Spleen (tissue), 13 donors: ENCODE measurements at places on chromosomes 7 and 10. TPM values are rescaled to one million over a fixed set of nuclear protein-coding genes. Genes with fewer than 3 reads are reported as not detected.

The C10orf67 gene
- polyA plus RNA-seq, result 0.02 TPM

The ABCB1 gene
- 4.3 TPM for polyA plus RNA-seq

The NKX1-2 gene
- polyA plus RNA-seq, result not detected

The PRKCQ gene
- 2.4 TPM for polyA plus RNA-seq

GRCh38 chr7:73683788-73684693 lies 644 bp downstream of the BUD23 start:
- no peak for DNase-seq
- H3K36me3 ChIP-seq, result no peaks in the 10 kb centered on the region
- no peaks in the 10 kb centered on the region for H3K27me3 ChIP-seq
- peak overlapping the region; percentile 84 for H3K27ac ChIP-seq
- peaks cover 56% of the 10 kb centered on the region for H3K4me1 ChIP-seq

GRCh38 chr10:112950714-112951358 lies 789 bp downstream of the TCF7L2 start:
- peak; percentile 80 for DNase-seq
- H3K27ac ChIP-seq, result peak overlapping the region; percentile 86
- no peaks in the 10 kb centered on the region for H3K36me3 ChIP-seq
- H3K27me3 ChIP-seq, result peaks cover 13% of the 10 kb centered on the region
- peak overlapping the region; percentile 74 for H3K4me3 ChIP-seq

DNA sequence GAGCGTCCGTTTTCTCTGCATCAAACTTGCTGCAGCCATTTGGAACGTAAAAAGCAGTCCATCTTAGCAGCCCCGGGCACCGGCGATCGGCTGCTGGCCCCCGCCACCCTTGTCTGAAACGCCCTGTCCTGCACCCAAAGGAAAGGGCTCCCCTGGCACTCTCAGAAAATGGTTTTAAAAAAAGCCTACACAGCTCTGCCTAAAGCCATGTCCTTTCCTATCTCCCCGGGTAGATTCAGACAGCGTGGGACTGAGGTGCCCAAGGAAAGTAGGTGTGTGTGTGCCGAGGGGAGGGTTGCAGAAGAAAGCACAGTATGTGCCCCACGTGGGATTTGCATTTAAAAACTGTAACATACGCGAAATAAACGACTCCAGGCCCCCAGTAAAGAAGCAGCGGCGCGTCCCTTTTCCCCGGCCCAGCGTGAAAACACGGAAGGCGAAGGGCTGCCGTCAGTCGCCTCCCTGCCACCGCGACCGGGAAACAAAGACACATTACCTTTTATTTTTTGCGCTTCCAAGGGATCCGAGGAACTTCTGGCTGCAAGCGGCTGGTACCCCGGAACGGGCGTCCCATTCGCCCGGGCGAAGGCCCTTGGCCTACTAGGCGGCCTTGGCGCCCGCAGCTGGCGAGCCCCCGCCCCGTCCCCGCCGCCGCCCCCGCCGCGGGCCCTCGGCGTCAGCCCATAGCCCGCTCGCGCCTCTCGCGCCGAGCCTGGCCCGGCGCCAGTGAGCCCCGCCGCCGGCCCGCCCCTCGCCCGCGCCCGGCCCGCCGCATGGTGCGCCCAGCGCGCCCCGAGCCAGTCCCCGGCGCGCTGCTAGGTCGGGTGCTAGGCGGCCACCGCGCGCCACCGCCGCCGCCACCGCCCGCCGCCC lies 304.6 kb downstream of the PRPF18 start:
- peaks cover 21% of the 10 kb centered on the region for H3K27me3 ChIP-seq
- H3K27ac ChIP-seq, result peak overlapping the region; percentile 44
- H3K4me3 ChIP-seq, result peak overlapping the region; percentile 40
- peaks cover 18% of the 10 kb centered on the region for H3K4me1 ChIP-seq
- H3K36me3 ChIP-seq, result no peaks in the 10 kb centered on the region

GRCh38 chr10:75295868-75296441 lies 60.2 kb upstream of the COMTD1 start:
- no peaks in the 10 kb centered on the region for H3K27me3 ChIP-seq
- H3K4me1 ChIP-seq, result peaks cover 18% of the 10 kb centered on the region
- no peak overlapping the region for H3K4me3 ChIP-seq
- no peaks in the 10 kb centered on the region for H3K36me3 ChIP-seq

DNA sequence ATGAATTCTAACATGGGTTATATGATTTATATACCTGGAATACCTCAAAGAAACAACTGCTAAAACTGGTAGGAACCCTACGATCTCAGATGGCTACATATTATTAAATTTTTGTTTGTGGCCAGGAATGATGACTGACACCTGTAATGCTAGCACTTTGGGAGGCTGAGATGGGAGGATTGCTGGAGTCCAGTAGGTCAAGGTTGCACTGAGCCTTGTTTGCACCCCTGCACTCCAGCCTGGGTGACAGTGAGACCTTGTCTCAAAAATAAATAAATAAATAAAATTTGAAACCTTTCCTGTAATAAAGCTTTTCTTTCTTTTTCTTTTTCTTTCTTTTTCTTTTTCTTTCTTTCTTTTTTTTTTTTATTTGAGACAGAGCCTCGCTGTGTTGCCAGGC lies 61.2 kb downstream of the MPLKIP start:
- H3K4me3 ChIP-seq, result no peak overlapping the region
- DNase-seq, result no peak
- H3K36me3 ChIP-seq, result peaks cover 31% of the 10 kb centered on the region
- no peak overlapping the region for H3K27ac ChIP-seq

DNA sequence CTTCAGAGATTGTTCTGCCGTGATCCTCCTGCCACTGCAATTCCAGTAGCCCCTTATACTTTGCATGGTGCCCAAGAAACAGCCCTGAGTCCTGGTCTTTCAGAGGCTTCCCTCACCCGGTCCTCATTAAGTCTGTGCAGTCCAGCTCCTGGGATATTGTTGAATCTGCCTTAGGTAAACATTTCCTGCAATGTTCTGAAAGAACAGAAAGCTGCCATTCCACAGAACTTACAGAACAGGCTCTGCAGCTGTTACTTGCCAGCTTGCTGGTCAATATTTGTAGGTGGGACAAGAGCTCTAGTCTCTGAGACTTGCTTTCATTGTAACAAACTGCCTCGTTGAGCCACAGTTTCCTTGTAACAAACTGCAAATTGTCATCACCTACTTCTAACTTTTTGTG lies 115.0 kb upstream of the KIF5B start:
- no peak overlapping the region for H3K27ac ChIP-seq
- H3K4me3 ChIP-seq, result no peak overlapping the region
- no peaks in the 10 kb centered on the region for H3K4me1 ChIP-seq
- DNase-seq, result no peak

DNA sequence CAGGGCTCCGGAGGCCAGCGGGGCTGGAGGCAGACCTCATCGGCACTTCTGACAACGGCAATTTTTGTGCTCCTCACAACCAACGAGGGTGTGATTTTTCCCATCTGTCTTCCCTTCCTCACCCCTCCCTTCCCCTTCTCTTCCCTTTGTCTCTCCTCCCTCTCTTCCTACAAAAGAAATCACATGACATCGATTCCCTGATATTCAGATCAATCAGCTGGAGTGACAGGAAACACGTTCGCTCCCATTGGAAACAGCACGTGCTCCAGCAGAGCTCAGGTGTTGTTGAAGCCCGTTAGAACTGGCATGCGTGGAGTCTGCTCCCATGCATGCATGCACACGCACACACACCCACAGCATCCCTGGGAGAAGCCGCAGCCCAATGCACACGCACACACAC lies 222.4 kb downstream of the PTPRN2 start:
- no peaks in the 10 kb centered on the region for H3K4me1 ChIP-seq
- H3K27ac ChIP-seq, result no peak overlapping the region
- H3K4me3 ChIP-seq, result no peak overlapping the region

- no peaks in the 10 kb centered on the region for H3K36me3 ChIP-seq
- no peak overlapping the region for H3K4me3 ChIP-seq
- DNase-seq, result no peak
- H3K27ac ChIP-seq, result no peak overlapping the region
Measured at GRCh38 chr10:128796396-128796912, 670.2 kb upstream of the MKI67 start.

- no peaks in the 10 kb centered on the region for H3K27me3 ChIP-seq
- no peak overlapping the region for H3K27ac ChIP-seq
- no peaks in the 10 kb centered on the region for H3K36me3 ChIP-seq
- H3K4me3 ChIP-seq, result no peak overlapping the region
- no peak for DNase-seq
- no peaks in the 10 kb centered on the region for H3K4me1 ChIP-seq
Measured at GRCh38 chr7:108015740-108016139, 12.8 kb upstream of the LAMB1 start.

GRCh38 chr10:130018265-130018664 lies 54.2 kb upstream of the EBF3 start:
- no peaks in the 10 kb centered on the region for H3K36me3 ChIP-seq
- DNase-seq, result no peak
- H3K27ac ChIP-seq, result no peak overlapping the region
- H3K4me1 ChIP-seq, result no peaks in the 10 kb centered on the region
- H3K27me3 ChIP-seq, result no peaks in the 10 kb centered on the region

DNA sequence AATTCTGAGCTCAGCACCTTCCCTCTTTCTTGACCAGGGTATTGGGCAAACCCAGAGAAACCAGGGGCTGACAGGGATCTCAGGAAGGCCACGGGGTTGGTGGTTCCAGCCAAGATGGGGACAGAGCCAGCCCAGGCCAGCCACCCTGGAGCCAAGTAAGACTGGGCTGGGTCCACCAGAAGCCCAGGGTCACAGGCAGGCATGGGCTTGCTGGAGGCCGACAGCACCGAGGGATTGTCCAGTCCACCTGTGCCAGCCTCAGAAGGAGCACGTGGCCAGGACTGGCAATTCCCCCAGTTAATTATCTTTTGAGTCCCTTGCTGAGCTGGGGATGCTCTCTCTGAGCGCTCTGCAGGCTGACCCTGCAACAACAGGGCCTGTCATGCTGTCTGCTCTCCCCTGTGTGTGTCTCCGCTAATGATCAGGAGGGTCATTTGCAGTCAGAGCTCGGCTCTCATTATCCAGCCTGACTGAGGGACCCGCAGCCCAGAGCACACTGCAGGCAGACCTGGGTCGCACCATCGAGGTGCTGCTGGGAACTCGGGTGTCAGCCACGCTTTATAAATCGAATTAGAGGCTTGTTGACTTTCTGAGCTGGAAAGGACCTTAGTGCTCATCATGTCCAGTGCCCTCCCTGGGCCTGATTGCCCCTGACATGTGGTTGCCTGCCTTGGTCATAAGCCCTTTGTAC lies 69.5 kb upstream of the PPIF start:
- H3K27ac ChIP-seq, result no peak overlapping the region
- H3K4me3 ChIP-seq, result no peak overlapping the region
- H3K36me3 ChIP-seq, result peaks cover 26% of the 10 kb centered on the region

DNA sequence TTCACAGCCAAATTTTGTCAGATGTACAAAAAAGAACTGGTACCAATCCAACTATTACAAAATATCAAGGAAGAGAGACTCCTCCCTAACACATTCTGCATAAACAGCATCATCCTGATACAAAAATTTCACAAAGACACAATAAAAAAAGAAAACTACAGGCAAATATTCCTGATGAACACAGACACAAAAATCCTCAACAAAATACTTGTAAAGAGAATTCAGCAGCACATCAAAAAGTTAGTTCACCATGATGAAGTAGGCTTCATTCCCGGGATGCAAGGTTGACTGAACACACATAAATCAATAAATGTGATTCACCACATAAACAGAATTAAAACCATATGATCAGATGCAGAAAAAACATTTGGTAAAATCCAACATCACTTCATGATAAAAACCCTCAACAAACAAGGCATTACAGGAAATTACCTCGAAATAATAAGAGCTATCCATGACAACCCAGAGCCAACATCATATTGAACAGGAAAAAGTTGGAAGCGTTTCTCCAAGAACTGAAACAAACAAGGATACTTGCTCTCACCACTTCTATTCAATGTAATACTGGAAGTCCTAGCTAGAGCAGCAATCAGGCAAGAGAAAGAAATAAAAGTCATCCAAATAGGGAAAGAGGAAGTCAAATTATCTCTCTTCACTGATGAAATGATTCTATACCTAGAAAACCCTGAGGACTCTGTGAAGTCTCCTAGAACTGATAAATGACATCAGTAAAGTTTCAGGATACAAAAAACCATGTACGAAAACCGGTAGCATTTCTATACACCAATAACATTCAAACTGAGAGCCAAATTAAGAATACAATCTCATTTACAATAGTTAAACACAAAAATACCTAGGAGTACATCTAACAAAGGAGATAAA lies 223.1 kb downstream of the REEP3 start:
- DNase-seq, result no peak
- no peaks in the 10 kb centered on the region for H3K36me3 ChIP-seq
- H3K4me3 ChIP-seq, result no peak overlapping the region
- no peaks in the 10 kb centered on the region for H3K27me3 ChIP-seq

DNA sequence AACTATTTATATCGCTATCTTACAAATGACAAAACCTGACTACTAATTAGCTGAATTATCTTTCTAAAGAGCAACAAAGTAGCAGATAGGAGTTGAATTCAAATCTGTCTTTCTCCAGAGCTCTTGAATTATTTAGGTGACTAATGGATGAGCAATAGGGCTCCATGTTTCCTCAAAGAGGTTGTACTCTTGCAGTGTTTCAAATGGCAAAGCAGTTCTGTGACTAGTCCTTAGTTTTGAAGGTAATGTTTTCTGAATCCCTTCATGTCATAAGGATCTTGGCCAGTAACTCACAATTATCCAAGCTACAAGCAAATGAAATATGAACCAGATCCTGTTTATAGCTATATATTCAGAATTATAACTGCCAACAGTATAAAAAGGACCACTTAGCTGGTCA lies 999.7 kb downstream of the NRG3 start:
- no peak overlapping the region for H3K27ac ChIP-seq
- no peaks in the 10 kb centered on the region for H3K27me3 ChIP-seq
- H3K36me3 ChIP-seq, result no peaks in the 10 kb centered on the region
- no peak overlapping the region for H3K4me3 ChIP-seq

- H3K4me1 ChIP-seq, result peaks cover 5% of the 10 kb centered on the region
- H3K4me3 ChIP-seq, result peak overlapping the region; percentile 58
- no peak overlapping the region for H3K27ac ChIP-seq
- H3K36me3 ChIP-seq, result no peaks in the 10 kb centered on the region
- peaks cover 43% of the 10 kb centered on the region for H3K27me3 ChIP-seq
Measured at GRCh38 chr7:33903791-33904680, 1.3 kb upstream of the BMPER start.

DNA sequence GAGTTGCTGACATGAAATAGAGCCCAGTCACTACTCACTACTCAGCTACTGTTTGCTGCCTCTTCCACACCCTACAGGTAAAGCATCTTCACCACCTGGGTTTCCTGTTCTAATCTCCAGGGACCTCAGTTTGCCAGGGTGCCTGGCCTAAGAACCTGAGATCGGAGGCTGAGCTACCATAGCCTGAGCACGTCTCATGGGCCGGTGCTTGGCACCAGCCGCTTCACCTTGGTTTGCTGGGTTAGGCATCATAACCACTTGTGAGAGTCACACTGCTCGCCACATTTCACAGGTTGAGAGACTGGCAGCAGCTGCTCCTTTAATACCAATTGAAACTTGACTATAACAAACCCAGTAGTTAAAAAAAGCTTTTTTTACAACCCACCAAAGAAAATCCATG lies 75.1 kb downstream of the EMX2 start:
- peaks cover 33% of the 10 kb centered on the region for H3K27me3 ChIP-seq
- H3K4me3 ChIP-seq, result no peak overlapping the region
- no peak for DNase-seq
- H3K27ac ChIP-seq, result no peak overlapping the region

GRCh38 chr7:55030314-55030713 lies 11.5 kb downstream of the EGFR start:
- DNase-seq, result no peak
- no peaks in the 10 kb centered on the region for H3K4me1 ChIP-seq
- H3K36me3 ChIP-seq, result no peaks in the 10 kb centered on the region
- H3K27ac ChIP-seq, result no peak overlapping the region
- H3K27me3 ChIP-seq, result no peaks in the 10 kb centered on the region

GRCh38 chr10:93876381-93876780 lies 17.4 kb upstream of the SLC35G1 start:
- no peak overlapping the region for H3K27ac ChIP-seq
- DNase-seq, result no peak
- H3K4me1 ChIP-seq, result no peaks in the 10 kb centered on the region
- H3K36me3 ChIP-seq, result no peaks in the 10 kb centered on the region

- H3K4me1 ChIP-seq, result no peaks in the 10 kb centered on the region
- H3K27me3 ChIP-seq, result peaks cover 53% of the 10 kb centered on the region
- no peak overlapping the region for H3K27ac ChIP-seq
- no peaks in the 10 kb centered on the region for H3K36me3 ChIP-seq
Measured at GRCh38 chr10:84567133-84567532, 238.7 kb downstream of the CCSER2 start.
